ENCODE measurements at places on chromosomes 4 and X.

- no peak for DNase-seq
Observed at GRCh38 chr4:86529436-86529835, 64.7 kb upstream of the PTPN13 start.

- no peak for DNase-seq
Observed at GRCh38 chrX:48022738-48023137, 15.9 kb downstream of the SPACA5 start.

DNA sequence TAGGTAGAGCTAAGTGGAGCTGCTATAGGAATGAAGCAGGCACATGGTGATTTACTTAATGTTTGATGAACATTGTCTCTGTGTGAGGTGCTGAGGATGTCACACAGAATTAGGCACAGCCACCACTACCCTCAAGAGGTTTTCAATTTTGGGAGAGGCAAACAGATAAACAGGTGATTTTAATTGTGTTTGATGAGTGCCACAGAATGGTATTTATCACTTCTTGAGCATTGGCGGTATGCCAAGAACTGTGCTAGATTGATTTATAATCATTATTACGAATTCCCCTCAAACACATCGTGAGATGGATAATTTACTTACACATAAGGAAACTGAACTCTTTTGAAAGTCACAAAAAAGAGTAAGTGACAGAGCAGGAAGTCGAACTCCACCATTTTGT, 74.8 kb downstream of the FREM3 start:
- DNase-seq: no peak

GRCh38 chrX:151697522-151697921, 2.3 kb downstream of the PRRG3 start:
- no peak for DNase-seq

GRCh38 chr4:67456577-67457196, 88.6 kb downstream of the CENPC start:
- peak; percentile 19 for DNase-seq

DNA sequence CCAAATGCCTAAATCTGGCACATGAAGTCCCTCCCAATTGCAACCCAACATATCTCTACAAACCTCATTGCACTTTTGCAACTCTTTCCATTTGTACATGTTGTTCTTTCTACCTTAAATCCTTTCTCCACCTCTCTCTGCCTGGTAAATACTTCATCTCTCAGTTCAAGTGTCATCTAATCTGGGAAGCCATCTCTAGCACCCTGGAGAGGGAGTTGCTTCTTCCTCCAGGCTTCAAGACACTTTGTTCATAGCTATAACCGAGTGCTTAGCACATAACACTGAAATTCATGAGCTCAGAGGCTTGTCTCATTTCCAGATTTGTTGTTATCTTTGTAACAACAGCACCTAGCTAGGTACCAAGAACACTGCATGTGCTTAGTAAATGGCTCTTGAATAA, 114.8 kb upstream of the NAP1L5 start:
- DNase-seq: no peak

DNA sequence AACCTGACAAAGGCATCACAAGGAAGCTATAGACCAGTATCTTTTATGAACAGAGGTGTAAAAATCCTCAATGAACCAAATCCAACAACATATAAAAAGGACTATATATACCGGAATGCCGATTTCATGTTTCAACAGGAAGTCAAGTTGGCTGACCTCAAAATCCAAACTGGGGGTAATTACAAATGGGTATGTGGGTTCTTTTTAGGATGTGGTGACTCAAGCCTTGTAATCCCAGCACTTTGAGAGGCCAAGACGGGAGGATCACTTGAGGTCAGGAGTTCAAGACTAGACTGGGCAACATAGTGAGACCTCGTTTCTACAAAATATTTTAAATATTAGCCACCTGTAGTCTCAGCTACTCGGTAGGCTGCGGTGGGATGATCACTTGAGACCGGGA, 10.4 kb downstream of the PRSS48 start:
- DNase-seq: no peak

GRCh38 chr4:6391852-6392188, 80.6 kb downstream of the PPP2R2C start:
- no peak for DNase-seq

DNA sequence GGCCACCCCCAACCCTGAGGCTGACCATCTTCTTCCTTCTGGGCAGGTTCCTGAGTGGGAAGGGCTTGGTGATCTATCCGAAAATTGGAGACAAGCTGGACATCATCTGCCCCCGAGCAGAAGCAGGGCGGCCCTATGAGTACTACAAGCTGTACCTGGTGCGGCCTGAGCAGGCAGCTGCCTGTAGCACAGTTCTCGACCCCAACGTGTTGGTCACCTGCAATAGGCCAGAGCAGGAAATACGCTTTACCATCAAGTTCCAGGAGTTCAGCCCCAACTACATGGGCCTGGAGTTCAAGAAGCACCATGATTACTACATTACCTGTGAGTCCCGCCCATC, 9.7 kb downstream of the EFNB1 start:
- DNase-seq: no peak

DNA sequence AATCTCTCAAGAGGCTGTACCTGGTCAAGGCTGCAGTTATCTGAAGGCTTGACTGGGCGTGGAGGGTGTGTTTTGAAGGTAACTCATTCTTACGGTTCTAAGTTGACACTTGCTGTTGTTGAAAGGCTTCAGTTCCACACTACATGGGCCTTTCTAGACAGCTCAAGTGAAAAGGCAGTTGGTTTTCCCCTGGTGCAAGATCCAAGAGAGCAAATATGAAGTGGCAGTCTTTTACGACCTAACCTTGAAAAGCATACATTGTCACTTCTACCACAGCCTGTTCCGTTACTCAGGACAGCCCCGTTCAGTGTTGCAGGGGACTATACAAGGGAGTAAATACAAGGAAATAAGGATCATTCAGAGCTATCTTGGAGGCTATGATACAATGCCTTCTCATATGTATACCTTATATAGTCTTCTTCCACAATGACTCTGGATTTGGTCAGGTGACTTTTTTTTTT, 46.2 kb downstream of the PDS5A start:
- no peak for DNase-seq

GRCh38 chr4:149009223-149009622, 567.0 kb upstream of the NR3C2 start:
- DNase-seq: no peak

- no peak for DNase-seq
Observed at GRCh38 chrX:101745046-101745445, 85.4 kb upstream of the ARMCX2 start.

GRCh38 chrX:15683193-15683592, 18.6 kb upstream of the CLTRN start:
- no peak for DNase-seq

GRCh38 chr4:183984566-183984965, 79.5 kb downstream of the STOX2 start:
- DNase-seq: no peak

GRCh38 chr4:137200322-137200721, 332.0 kb downstream of the PCDH18 start:
- DNase-seq: no peak

DNA sequence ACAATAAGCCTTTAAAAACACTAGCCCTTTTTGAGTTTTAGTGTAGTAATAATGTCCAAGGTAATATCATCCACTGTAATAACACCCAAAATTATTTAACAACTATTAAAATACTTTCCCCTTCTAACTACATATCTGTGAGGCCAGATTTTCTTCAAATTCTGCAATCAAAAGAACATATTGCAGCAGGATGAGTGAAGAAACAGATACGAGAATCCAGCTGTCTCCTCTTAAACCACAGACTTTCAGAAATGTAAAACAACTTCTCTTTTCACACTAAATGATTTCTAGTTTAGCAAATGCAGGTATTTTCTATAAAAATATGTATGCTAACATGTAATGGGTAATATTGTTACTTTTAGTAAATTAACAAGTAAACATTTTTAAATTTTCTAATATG, 148.9 kb downstream of the PRDM5 start:
- DNase-seq: no peak

DNA sequence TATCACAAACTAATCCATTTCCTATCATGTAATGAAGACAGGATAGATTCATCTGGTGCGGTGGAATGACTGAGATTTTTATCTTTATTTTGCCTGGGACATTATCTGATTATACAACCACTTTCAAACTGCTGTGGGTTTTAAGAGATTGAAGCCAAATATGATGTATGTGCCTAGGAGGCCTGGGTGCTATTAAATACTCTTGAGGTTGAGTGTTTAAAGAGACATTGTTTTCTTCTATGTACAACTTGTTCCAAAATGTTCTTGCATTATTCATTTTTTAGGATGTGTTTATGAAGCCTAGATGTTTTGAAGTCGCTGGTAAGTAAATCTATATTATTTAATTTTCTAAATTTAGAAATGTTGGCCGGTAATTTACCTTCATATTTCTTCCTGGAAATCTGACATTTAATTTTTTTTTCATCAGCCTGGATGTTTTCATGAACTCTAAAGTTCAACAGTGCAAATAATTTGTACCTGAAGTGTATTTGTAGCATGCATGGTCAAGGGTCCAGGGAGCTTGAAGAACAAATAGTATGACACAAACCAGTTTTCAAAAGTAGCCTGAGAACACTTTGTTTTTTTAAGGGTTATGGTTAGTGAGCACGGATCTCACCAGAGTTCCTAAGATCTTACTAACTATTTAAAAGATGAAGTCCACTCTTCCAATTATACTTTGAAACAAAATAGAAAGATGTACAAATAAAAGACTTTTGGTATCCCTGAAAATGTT, 72.8 kb upstream of the ATP8A1 start:
- DNase-seq: no peak

GRCh38 chr4:84826681-84827080, 139.8 kb downstream of the WDFY3 start:
- DNase-seq: no peak

- no peak for DNase-seq
Observed at GRCh38 chrX:71941145-71941544, 30.5 kb downstream of the NHSL2 start.

GRCh38 chr4:73676861-73677323, 56.7 kb upstream of the RASSF6 start:
- no peak for DNase-seq

DNA sequence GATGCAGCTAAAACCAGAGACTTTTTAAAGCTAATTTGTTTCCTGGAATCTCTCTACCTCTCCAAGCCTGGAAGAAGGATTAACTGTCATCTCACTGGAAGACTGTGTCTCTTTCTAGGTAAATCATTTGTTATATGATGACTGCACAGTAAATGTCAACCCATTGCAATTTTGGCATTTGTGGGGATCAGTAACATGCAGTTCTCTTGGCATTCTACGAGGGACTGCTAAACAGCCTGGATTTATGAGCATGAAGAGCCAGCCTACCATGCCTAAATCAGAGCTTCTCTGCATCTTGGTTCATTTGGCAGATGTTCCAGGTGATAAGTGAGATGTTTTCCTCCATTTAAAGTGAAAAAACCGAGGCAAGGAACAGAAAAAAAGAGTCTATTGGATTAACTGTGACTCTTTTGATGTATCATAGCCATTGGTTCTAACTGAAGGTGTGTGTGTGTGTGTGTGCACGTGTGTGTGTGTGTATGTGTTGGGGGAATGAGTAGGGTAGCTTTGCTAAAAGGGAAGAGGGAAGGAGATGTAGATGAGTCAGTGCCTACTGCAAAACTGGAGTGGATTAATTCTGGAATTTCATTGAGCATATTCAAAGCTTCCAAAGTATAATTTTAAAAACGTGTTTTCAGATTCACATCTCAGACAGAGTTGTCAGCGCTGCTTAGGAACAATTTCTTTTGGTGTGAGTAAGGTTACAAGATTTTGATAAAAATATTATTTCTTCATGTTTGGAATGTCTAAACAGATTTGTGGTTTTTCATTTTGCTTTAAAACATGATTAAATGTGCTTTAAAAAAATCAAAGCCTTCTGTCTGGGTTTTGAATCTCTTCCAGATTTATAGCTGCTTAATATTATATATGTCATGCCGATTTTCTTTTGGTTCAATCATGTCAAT, 123.2 kb upstream of the LNX1 start:
- DNase-seq: no peak

GRCh38 chr4:60042941-60043340, 1157.2 kb upstream of the ADGRL3 start:
- DNase-seq: peak; percentile 7

- no peak for DNase-seq
Observed at GRCh38 chr4:32985256-32985655, 2265.1 kb downstream of the PCDH7 start.

GRCh38 chr4:152894673-152895072, 41.5 kb upstream of the FHDC1 start:
- no peak for DNase-seq

DNA sequence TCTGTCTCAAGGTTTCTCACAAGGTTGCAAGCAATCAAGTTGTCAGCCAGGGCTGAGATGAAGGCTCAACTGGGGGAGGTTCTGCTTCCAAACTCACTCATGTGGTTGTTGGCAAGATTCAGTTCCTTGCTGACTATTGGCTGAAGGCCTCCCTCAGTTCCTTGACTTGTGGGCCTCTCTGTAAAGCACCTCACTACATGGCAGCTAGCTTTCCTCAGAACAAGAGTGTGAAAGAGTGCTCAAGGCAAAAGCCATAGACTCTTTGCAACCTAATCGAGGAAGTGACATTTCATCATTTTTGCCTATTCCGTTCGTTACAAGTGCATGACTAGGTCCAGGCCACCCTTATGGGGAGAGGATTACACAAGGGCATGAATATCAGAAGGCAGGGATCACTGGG, 52.0 kb downstream of the CXorf58 start:
- peak; percentile 52 for DNase-seq

DNA sequence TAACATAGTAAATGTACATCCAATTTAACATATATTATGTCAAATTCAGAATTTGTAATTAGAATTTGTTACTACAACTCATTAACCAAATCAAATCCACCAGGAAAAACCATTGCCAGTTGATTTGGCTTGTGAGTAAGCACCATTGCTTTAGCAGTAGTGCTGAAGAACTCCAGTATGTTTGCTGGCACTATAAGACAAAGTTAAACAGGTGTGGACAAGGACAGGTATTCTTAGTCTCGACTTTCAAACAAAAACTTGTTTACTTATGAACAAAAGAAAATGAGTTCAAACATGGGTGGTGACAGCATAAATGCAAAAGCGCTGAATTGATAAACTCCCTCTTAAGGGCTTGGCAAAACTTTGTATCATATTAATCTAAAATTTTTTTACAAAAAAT, 1.3 kb upstream of the ADH7 start:
- DNase-seq: no peak

DNA sequence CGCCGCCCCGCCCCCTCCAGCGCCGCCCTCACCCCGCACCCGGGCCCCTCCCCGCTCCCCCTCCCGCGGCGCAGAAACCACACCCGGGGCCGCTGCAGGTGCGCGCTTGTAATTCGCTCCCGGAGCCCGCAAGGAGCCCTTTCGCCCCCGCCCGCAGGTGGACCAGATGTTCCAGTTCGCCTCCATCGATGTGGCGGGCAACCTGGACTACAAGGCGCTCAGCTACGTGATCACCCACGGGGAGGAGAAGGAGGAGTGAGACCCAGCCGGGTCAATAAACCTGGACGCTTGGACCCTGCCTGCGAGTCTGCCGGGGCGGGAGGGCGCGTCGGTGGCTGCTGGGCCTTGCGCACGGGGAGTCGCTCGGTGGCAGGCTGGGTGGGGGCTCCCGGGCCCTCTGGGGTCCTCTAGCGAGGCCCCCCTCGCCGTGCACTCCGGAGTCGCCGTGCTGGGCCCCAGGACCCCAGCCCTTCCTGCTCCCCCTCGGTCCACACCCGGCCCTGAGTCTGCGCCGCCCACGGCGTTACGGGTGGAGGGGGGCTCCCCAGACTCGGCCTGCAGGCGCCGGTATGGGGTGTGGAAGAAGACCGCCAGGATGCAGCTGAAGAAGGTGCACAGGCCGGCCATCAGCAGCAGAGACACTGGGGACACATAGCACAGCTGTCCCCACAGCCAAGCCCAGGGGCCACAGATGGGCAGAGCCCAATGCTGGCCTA, 7.1 kb downstream of the SLC49A3 start:
- DNase-seq: no peak
